Breast epithelium (tissue), 4 donors: ENCODE measurements at places on chromosomes 11 and 22.

- DNase-seq = no peak
Measured at GRCh38 chr11:4890279-4890678, 8.6 kb downstream of the OR51T1 start.

DNA sequence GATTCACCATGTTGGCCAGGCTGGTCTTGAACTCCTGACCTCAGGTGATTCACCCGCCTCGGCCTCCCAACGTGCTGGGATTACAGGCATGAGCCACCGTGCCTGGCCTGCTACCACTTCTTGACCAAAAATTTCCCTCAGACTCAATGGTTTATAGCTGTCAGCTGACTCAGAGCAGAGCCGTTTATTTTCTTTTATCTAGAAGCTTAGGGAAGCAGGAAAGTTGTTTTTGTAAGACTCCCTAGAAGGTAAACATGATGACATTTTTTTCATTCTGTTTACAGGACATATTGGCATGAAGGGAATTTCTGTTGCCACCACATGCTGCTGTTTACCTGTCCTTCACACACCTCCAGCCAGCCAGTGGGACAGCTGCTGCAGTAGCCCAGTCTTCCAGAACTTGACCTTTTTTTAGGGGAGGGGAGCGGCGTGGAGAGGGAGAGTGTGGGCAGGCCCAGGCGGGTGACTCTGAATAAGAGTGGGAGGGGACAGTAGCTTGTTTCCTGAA is 56.1 kb upstream of the PTPRJ start:
- peak; percentile 60 for DNase-seq

GRCh38 chr11:17633987-17634775 is 85.2 kb upstream of the MYOD1 start:
- DNase-seq = no peak

- DNase-seq = no peak
Measured at GRCh38 chr22:42879371-42880021, 22.4 kb upstream of the ARFGAP3 start.

- DNase-seq = peak; percentile 36
Measured at GRCh38 chr22:43441216-43441615, 29.4 kb downstream of the MPPED1 start.

DNA sequence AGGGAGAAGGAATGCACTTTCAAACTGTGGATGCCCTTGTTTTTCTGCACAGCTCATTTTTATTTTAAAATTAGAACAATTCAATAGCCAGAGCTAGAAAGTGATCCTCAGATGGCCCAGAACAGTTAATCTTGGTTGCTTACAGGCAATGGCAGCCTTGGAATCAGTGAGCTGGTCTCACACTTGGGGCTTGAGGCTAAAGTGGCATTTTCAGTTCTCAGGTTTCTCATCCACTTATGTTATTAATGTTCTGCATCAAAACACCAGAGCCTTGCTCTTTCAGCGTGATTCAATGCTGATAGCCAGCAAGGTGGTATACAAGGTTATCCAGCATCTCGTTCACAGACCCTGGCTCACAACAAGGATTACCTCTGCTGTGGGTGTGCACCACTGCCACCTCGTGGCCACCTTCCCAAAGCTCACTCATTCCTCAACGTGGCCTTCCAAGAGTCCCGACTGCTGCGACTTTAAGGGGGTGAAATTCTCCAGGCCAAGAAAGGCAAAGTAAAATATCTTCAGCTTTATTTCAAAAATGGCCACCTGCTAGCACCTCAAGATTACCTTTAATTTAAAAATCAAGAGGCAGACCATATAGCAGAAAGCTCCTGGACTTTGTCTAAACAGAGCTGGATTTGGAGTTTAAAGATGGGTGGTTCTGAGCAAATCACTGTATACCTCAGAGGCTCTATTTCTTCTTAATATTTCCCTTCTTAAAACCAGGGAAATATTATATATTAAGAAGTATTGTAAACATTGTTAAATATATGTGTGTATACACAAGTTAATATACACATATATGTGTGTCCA is 34.2 kb upstream of the FSHB start:
- no peak for DNase-seq

- DNase-seq = no peak
Measured at GRCh38 chr11:75330291-75330690, 21.2 kb downstream of the ARRB1 start.

GRCh38 chr22:20566420-20567260 is 59.2 kb downstream of the MED15 start:
- peak; percentile 47 for DNase-seq

GRCh38 chr11:123098990-123099389 is 37.1 kb upstream of the HSPA8 start:
- no peak for DNase-seq

DNA sequence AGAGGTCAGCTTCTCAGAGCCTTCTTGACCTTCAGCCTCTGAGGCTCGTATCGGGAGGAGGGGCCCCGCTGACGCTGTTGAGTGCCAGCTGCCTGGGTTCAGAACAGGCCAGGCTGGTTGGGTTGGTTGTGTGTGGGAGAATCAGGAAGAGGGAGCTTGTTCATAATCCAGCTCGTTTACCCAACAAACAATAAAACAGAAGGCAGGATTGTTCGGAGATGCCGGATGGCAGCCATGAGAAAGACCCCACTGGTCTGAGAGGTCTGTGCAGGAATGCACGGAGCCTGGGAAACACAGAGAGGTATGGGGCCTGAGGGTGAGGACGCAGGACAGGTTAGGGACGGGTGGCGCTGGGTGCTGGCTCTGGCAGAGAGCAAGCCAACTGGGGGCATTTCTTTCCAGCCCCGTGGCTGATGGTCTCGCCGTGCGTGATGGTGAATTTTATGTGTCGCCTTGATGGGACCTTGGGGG is 31.6 kb upstream of the SHANK2 start:
- DNase-seq = peak; percentile 84
